Common myeloid progenitor, CD34-positive (primary cell): ENCODE measurements at places on chromosomes 2 and 18.

GRCh38 chr2:212005085-212005671 is 533.4 kb downstream of the ERBB4 start:
- H3K4me3 ChIP-seq = no peak overlapping the region
- DNase-seq = peak; percentile 0
- H3K27ac ChIP-seq = no peak overlapping the region
- H3K27me3 ChIP-seq = no peaks in the 10 kb centered on the region
- no peaks in the 10 kb centered on the region for H3K36me3 ChIP-seq
- H3K4me1 ChIP-seq = no peaks in the 10 kb centered on the region

- no peaks in the 10 kb centered on the region for H3K27me3 ChIP-seq
- no peaks in the 10 kb centered on the region for H3K4me1 ChIP-seq
- no peak for DNase-seq
- H3K36me3 ChIP-seq = no peaks in the 10 kb centered on the region
These were observed 50.5 kb downstream of the ADD2 start for GRCh38 chr2:70717431-70718038.

DNA sequence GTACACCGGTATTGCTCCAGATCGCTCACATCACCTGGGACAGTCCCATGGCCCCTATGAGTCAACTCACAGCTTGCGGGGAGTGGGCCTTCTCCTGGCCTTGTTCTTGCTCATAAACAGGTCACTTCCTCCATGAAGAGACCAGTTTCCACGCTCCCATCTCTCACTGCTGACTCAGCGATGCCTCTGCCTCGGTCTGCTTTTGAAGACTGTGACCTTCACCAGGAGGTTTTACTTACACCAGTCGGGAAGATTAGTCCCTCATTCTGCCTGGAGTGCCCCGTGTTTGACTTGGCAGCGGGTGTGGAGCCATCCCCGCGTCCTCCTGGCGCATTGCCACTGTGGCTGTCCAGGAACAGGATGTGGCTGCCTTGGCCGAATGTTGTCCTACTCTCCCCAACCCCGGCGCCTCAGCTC is 159.8 kb downstream of the RHBDD1 start:
- peaks cover 10% of the 10 kb centered on the region for H3K36me3 ChIP-seq
- H3K4me1 ChIP-seq = no peaks in the 10 kb centered on the region
- no peak overlapping the region for H3K4me3 ChIP-seq

DNA sequence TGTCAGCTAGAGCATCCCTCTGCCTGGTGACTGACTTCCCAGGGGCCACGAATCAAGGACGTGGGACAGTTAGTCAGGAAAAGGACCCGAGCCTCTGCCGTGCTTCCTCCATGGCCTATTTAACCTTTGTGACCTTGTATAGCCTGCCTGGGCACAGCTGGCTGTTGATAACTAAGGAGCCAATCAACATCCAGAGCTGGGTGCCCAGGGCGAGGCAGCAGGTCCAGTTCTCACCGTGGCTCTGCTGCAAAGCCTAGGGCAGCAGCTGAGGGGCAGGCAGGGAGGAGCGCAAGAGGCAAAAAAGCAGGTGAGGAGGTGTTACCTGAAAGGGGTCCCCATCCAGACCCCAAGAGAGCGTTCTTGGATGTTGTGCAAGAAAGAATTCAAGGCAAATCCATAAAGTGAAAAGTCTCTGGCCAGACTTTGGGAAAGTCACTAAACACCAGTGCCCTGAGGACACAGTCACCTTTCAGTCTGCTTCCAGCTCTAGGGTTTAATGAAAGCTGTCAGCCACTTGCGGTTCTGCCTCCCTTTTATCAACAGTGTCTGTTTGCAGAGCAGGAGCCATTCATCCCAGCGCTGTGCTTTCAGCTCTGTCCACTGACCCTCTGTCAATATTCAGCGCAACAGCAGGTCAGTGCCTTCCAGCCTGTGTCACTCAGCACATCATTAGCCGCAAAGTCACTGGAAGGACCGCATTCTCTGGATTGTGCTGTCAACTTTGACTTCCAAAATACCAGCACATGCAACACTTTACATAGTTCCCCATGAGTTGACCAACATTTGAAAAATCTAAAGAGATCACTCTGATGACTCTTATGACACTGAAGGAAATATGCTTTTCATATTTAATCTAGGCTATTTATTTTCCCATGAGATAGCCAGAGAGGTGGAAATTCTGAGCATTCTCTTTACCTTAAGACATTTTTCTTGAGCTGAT is 38.6 kb upstream of the ASAP2 start:
- no peaks in the 10 kb centered on the region for H3K36me3 ChIP-seq
- H3K27ac ChIP-seq = no peak overlapping the region
- no peak overlapping the region for H3K4me3 ChIP-seq
- no peaks in the 10 kb centered on the region for H3K27me3 ChIP-seq
- H3K4me1 ChIP-seq = peaks cover 24% of the 10 kb centered on the region

- no peak overlapping the region for H3K27ac ChIP-seq
- H3K36me3 ChIP-seq = no peaks in the 10 kb centered on the region
- no peaks in the 10 kb centered on the region for H3K4me1 ChIP-seq
- DNase-seq = no peak
- peaks cover 4% of the 10 kb centered on the region for H3K27me3 ChIP-seq
These were observed 21.4 kb upstream of the GREB1 start for GRCh38 chr2:11512431-11512830.

GRCh38 chr2:55364189-55365055 is 55.2 kb downstream of the CCDC88A start:
- no peak for DNase-seq
- H3K36me3 ChIP-seq = peaks cover 23% of the 10 kb centered on the region
- H3K27ac ChIP-seq = no peak overlapping the region
- H3K4me3 ChIP-seq = no peak overlapping the region
- H3K4me1 ChIP-seq = peaks cover 3% of the 10 kb centered on the region

DNA sequence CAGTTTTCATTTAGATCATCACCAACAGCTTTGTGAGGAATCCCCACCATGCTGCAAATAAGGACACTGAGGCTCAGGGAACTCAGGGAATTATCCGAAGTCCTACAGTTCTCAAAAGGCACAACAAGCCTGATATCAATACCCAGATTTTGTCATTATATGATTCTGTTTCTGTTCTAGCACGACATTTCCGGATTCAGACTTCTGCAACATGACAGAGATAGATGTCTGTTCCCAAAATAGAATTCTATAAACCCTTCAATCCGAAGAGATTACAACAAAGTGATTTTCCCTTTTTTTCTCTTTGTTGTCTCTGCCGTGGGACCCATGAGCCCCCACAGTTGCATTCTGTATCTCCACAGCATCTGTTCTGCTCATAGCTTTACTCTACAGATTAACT is 72.0 kb downstream of the DOCK10 start:
- H3K4me3 ChIP-seq = no peak overlapping the region
- H3K27ac ChIP-seq = no peak overlapping the region
- H3K27me3 ChIP-seq = no peaks in the 10 kb centered on the region
- no peaks in the 10 kb centered on the region for H3K36me3 ChIP-seq
- DNase-seq = no peak
- peaks cover 3% of the 10 kb centered on the region for H3K4me1 ChIP-seq

DNA sequence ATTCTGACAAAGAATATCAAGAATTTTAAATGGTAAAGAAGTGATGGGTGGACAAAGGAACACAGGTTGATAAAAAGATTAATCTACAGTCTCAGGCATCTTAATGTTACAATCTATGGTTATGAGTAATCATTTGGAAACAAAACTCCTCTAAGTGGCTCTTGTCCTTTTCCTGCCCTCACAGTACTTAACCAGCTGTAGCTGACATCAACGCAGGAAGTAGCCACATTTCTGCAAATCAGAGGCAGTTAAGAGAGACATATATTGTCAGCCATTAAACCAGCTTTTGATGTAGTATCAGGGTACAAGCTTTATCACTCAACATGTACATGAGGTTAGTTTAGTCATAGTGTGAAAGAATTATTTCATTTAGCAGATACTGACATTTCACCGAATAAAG is 244.6 kb downstream of the NR4A2 start:
- DNase-seq = no peak
- no peak overlapping the region for H3K27ac ChIP-seq
- H3K27me3 ChIP-seq = no peaks in the 10 kb centered on the region

DNA sequence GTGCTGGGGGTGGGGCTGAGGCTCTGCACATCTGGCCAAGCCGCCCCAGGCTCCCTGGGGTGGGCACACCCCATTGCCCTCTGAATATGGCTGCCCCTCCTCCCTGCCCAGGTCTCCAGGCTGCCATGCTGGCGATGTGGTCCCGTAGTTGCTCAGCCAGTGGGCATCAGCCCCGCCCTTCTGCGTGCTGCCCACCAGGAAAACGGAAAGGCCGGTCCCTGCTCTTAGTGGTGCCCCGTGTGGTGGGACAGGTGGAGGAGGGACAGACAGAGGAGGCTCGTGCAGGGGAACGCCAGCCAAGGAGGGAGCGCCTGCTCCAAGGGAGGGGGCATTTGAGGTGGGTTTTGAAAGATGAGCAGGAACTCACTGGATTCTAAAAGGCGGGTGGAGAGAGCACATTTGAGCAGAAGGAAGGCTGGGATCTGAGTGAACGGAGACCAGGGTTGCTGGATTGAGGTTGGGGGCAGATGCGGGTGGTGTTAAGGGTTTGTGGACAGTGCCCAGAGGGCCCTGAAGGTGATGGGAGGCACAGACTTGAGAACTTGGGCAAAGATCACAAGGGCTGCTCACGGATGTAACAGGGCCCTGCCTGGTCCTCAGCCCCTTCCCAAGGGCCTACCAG is 6.7 kb upstream of the B3GNT7 start:
- H3K27me3 ChIP-seq = no peaks in the 10 kb centered on the region
- H3K36me3 ChIP-seq = no peaks in the 10 kb centered on the region

DNA sequence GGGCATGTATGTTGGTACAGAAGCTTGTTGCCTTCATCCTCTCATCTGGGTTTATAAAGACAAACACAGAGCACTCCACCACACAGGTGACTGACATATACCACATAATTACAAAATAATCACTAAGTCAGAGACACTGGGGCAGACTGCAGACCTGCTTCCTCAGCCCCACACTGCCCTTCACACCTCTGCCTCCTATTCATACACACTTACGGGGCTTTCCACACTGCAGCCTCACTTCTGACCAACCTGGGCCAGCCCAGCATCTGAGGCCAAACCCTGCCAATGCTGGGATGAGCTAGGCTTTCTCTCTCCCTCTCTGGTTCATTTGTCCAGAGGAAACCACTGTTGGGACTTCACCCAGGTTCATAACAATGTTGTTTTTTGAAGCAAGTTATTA is 4.5 kb downstream of the EMX1 start:
- H3K27me3 ChIP-seq = peaks cover 97% of the 10 kb centered on the region
- no peak overlapping the region for H3K27ac ChIP-seq
- no peak overlapping the region for H3K4me3 ChIP-seq
- no peak for DNase-seq

- no peak overlapping the region for H3K27ac ChIP-seq
- no peaks in the 10 kb centered on the region for H3K4me1 ChIP-seq
- no peaks in the 10 kb centered on the region for H3K27me3 ChIP-seq
- H3K4me3 ChIP-seq = no peak overlapping the region
These were observed 47.4 kb downstream of the SLC35F5 start for GRCh38 chr2:113709022-113709421.

DNA sequence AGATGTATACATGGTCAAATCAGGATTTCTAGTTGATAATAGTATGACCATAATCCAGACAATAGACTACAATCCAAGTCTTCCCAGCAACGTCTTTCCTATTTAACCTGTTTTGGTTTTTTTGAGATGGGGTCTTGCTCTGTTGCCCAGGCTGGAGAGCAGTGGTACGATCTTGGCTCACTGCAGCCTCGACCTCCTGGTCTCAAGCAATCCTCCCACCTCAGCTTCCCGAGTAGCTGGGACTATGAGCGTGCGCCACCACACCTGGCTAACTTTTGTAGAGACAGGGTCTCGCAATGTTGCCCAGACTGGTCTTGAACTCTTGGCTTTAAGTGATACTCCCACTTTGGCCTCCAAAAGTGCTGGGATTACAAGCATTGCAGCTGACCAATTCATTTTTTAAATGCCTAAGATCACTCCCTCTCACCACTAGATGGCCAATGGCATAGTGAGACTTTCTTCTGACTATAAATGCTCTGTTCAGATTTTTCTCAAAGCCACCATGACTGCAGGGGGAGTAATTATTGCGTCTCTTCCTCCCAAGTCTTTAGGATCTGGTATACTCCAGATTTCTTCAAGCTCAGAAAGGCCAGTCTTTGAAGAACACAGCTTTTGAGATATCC is 47.6 kb downstream of the HNRNPLL start:
- DNase-seq = peak; percentile 40
- no peaks in the 10 kb centered on the region for H3K27me3 ChIP-seq
- H3K27ac ChIP-seq = no peak overlapping the region
- peaks cover 2% of the 10 kb centered on the region for H3K36me3 ChIP-seq
- no peak overlapping the region for H3K4me3 ChIP-seq

DNA sequence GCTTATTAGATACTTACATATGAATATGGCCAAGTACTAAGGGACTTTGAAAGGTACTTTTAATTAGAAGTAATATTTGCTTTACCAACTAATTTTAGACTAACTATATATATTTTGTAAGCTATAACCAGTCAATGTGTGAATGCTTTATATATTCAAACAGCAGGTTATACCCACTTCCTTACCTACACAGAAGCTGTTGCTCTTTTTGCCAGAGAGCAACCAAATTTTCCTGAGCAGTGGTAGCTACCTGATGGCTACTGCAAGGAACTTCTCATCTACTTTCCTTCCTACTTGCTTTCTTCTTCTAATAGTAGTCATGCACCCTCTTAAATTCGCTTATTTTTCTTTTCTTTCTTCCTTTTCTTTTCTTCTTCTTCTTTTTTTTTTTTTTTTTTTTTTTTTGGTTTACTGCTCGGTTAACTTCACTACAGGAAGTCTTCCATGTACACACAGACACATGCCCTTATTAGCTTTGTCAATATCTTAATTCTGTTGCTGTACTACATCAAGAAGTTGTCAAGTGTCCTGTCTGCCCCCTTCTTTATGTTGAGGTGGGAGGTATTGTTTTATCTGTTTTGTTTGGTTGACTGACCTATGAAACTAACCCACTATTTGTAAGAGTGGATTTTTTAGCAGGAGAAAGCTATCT is 95.0 kb downstream of the EPC2 start:
- H3K27me3 ChIP-seq = no peaks in the 10 kb centered on the region
- no peak for DNase-seq
- no peak overlapping the region for H3K27ac ChIP-seq
- no peak overlapping the region for H3K4me3 ChIP-seq
- no peaks in the 10 kb centered on the region for H3K36me3 ChIP-seq
- no peaks in the 10 kb centered on the region for H3K4me1 ChIP-seq

- H3K27ac ChIP-seq = no peak overlapping the region
- H3K4me3 ChIP-seq = no peak overlapping the region
- H3K27me3 ChIP-seq = no peaks in the 10 kb centered on the region
- no peak for DNase-seq
These were observed 264.2 kb upstream of the EPAS1 start for GRCh38 chr2:46032996-46033395.

DNA sequence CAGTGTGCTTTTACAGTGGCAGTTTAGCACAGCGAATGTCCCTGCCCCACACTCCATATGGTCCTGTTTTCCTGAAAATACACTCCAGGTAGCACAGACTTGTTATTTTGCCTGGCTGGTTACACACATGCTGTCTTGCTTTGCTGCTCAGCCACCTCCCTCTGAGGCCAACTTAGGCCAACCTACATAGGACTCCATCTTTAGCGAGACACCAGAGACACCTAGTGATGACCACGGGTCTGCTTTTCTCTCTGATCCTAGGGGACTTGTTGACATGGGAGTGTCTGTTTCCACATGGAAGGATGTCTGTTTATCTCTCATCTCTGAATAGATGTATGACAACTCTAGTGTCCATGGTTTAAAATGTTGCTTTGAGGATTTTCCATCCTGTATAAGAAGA is 43.3 kb downstream of the PLEKHB2 start:
- no peaks in the 10 kb centered on the region for H3K27me3 ChIP-seq
- H3K4me3 ChIP-seq = no peak overlapping the region
- no peak overlapping the region for H3K27ac ChIP-seq
- no peaks in the 10 kb centered on the region for H3K4me1 ChIP-seq
- DNase-seq = no peak
- peaks cover 65% of the 10 kb centered on the region for H3K36me3 ChIP-seq
